ENCODE measurements at places on chromosomes 6 and 20.

GRCh38 chr20:40844332-40844731 lies 155.3 kb upstream of the MAFB start:
- no peak for DNase-seq

- peak; percentile 80 for DNase-seq
Measured at GRCh38 chr20:1877609-1878200, 17.5 kb upstream of the SIRPA start.

- no peak for DNase-seq
Measured at GRCh38 chr6:53446151-53446550, 97.4 kb upstream of the ELOVL5 start.

DNA sequence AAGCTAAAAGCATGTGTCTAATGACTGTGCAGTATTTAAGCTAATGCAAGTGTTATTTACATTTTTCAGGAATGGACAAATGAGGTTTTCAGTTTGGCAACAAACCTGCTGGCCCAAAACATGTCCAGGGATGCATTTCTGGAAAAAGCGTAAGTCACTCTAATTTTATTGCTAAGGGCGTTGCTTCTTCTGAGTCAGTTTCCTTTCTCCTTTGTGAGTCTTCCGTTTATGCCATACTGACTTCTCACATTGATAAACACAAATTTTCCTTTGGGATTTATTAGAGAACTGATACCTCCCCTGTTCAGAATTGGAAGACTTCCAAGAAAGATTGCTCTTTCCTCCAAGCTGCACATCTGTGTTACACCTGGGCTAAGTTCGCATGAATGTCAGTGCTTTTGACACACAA lies 422.9 kb upstream of the PLCB4 start:
- DNase-seq: no peak

DNA sequence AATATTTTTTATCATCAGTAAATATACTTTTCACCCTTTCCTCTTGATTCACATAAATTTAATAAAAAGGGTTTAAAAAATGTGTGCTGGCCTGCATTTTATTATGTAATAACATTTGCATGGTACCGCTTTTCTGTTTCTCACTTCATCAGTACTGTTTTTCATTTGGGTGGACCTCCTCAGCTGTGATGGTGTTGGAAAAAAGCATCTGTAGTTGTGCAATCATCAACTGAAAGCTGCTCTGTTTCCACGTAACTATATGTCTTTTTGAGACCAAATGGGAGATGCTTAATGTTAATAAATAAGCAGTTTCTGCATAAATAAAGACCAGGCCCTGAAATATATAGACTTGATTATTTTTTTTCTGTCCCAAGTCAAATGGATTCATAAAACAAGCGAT lies 31.6 kb upstream of the CENPW start:
- no peak for DNase-seq

Measured in nucleus accumbens (tissue), 56 donors.